ENCODE measurements at places on chromosomes 4 and X.

DNA sequence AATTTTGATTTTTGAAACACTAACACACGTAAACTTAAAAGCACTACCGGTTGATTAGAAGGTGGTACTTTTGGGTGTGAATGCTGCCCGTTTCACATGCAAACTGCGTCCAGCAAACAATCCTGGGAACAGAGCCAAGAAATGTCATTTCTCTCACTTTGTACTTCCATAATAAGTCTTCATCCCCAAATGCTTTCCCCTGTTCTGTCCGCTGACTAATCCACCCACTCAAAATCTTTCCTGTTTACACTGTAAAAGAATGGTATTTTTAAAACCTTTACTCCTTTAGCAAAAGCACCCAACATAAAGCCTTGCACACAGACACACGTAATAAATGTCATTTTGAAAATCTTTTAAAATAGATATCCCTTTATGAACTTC is 39.1 kb upstream of the PDLIM5 start:
- peak; percentile 62 for DNase-seq

DNA sequence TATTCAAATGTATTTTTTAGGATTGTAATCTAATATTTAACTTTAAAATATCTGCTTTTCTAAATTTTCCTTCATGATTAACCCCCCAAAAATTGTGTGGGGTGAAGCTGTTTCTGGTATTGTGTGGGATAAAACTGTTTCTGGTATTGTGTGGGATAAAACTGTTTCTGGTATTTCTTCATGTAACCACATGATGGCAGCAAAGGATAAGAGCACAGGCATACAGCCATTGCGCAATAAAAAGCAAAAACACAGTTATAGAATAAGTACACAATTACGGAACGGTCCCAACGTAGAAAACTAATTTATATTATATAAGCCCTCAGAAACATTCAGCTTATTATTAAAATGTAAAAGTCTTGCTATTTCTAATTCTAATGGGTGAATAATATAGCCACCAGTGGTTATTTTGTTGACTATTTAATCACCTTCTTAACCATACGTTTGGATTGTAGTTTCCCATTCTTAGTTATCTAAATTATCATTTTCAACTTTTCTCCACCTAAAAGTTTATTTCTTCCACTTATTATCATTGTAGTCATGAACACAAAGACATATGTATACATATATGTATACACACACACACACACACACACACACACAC is 333.9 kb upstream of the FSTL5 start:
- peak; percentile 45 for DNase-seq

- DNase-seq, result no peak
These were observed 66.0 kb downstream of the AASDH start for GRCh38 chr4:56321251-56321650.

GRCh38 chr4:143262838-143263237 is 73.8 kb upstream of the GAB1 start:
- DNase-seq, result no peak

- DNase-seq, result no peak
These were observed 52.0 kb downstream of the RTL9 start for GRCh38 chrX:110410603-110411002.

- DNase-seq, result no peak
These were observed 20.8 kb downstream of the HMX1 start for GRCh38 chr4:8850830-8851188.

GRCh38 chr4:79013756-79014155 is 74.5 kb upstream of the PAQR3 start:
- DNase-seq, result no peak

- DNase-seq, result no peak
These were observed 173.8 kb upstream of the DCAF12L2 start for GRCh38 chrX:126339928-126340327.

GRCh38 chr4:7932287-7932686 is 7.4 kb downstream of the AFAP1 start:
- DNase-seq, result no peak

DNA sequence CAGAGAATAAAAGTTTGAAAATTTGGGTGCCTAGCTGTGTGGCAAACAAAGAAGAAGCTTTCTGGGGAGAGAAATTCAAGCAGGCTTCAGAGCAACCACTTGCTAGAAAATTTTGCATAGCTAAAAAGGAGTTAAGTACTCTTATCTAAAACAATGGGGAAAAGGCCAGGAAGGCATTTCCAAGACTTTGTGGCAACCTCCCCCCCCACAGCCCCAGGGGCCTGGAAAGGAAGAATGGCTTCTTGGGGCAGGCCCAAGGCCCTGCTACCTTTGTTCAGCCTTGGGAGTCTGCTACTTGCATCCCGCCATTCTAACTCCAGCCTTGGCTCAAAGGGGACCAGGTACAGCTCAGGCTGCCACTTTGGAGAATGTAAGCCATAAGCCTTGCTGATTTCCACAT is 102.2 kb downstream of the PTCHD1 start:
- DNase-seq, result no peak

DNA sequence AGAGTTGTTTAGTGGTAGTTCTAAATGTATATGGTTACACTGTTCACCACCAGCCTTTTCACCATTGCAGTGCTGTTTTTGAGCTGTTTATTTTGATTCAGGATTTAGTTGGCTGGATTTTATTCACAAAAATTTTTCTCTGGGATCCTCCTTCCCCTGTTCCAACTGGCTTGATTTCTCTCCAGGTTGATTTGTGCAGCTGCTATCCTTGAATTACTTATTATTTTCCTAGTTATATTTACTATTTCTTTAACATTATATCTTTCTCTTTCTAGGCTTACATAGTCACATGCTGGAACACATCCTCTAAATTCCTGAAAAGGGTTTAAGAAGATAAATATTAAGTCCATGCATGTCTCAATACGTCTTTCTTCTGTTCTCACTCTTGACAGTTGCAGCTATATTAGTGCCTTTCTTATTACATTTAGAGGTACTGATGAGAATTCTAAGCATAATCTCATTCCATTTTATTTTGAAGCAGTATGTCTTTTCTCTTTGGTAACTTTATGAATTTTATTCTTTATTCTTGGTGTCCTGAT is 82.2 kb downstream of the SUPT20HL2 start:
- no peak for DNase-seq
